ENCODE measurements at places on chromosomes 13 and 19.

GRCh38 chr19:47901370-47901769 is 15.3 kb upstream of the SULT2A1 start:
- no peak for DNase-seq

DNA sequence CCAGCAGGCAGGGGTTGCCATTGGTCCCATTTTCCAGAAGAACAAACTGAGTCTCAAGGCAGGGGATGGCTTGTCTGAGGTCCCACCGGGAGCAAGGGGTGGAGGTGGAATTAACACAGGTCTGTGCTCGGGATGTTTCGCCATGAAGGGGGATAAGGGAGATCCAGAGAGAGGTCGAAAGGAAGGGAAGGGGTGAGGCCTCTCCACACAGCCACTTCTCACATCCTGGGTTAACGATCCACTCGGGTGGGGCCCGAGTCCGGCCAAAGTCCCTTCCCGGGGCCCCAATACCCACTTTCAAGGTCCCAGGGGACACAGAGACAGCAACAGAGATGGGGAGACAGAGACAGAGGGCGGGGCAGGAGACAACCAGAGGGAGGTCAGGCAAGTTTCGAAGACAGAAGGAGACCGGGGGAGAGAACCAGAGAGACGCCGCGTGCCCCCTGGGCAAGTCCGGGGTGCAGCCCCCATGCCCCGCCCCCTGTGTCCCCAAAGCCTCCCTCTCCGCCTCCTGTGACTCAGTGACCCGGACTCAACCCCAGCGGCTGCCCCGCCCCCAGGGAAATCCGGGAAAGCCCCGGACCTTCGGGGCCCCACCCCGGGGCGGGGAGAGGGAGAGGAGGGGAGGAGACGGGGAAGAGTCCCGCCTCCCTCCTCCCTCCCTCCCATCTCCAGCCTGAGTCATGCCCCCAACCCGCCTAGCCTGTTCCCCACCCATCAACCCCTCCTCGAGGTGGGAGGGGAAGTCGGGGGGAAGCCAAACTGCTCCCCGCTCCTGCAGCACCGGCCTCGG is 1.4 kb upstream of the BCL3 start:
- DNase-seq: peak; percentile 92

DNA sequence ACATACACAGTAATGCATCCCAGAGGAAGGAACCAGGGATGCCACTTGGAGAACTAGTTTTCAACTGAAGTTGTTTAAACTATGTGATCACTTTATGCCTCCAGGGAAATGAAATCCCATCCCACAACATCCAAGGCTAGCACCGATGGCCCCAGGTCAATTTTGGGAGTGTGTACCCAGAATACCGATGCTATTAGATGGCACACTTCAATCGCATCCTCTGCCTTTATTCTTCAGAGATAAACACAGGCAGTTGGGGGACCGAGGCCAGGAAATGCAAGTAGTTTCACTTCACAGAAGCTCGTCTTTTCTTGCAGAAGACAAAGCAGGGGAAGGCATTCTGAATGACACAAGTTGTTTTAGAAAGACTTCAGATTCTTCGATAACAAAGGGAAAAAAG is 13.8 kb downstream of the STK24 start:
- no peak for DNase-seq

DNA sequence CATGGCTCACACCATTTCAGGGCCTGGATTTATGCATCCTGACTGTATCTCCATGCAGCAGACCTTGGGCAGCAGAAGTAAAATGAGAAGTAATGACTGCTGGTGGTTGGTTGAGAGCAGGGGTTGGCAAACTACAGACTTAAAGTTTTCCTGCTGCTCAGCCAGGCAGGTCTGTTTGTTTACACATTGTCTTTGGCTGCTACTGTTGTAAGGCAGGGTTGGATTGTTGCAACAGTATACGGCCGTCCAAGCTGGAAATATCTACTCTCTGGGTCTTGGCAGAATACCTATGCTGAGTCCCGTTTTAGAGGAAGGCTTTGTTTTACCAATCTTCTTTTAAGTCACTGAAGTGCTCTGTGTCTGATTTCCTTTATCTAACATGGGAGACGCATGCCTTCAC is 13.5 kb downstream of the SNRNP70 start:
- no peak for DNase-seq

DNA sequence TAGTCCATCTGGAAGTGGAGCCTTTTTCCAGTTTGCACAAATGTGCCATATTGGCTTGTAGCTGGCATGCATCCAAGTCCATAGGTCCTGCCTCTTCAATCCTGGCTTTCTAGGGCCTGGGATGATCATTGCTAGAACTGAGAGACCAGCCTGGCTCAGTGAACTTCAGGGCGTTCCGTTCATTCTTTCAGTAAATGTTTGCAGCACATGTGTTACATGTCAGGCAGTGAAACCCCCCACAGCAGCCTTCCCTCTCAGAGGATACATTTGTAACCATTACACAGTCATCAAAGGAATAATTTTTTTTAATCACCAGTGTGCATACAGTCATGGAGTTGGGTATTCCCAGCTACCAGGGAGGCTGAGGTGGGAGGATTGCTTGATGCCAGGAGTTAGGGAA is 9.7 kb downstream of the FUT2 start:
- DNase-seq: no peak

DNA sequence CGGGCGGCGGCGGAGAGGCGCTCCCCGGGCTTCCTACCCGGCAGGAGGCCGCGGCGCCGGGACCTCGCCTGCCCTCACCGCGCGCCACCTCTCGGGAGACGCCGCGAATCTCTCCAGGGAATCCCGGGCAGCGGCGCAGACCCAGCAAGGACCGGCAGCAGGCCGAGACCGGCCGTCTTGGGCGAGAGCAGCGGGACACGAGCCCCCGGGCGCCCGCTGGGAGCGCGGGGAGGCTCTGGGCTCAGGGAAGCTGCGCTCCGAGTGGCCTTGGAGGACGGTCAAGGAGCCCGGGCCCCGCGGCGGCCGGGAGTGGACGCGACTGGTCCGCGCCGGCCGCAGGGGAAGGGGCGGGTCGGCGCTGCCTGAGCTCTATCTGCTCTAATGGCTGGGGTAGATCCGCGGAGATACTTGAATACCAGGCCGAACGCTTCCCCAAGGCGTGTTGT is 14.7 kb downstream of the CDX2 start:
- DNase-seq: no peak

DNA sequence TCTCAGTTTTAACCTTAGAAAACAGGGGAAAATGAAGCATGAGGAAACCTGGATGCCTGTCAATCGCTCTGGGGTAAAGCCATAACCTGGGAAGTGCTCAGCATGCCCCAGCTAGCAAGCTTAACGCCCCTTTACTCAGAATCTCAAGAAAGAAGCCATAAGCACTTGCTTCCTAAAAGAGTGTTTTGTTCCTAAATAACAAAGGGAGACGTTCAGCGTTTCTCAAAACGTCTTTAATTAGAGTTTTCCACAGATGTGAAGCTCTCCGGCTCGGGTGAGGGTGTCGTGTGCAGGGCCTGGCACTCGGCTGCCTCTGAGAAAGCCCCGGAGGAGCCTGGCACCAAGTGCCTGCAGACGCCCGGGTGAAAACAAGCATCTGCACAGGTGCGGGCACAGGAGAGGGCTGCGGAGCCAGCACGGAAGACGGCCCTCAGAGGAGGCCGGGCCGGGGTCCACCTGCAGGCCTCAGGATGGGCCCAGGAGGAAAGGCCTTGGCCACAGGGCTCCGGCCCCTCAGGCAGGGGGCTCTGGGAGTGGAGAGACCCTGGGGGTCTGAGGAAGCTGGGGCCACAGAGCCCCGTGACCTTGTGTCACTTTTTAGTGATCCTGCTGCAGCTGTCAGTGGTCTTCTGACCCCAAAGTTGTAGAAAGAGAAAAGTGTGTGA is 6.2 kb downstream of the GAS6 start:
- no peak for DNase-seq

GRCh38 chr13:85806553-85807175 is 7.4 kb upstream of the SLITRK6 start:
- no peak for DNase-seq

GRCh38 chr13:43877766-43878165 is 1.8 kb downstream of the CCDC122 start:
- DNase-seq: no peak

DNA sequence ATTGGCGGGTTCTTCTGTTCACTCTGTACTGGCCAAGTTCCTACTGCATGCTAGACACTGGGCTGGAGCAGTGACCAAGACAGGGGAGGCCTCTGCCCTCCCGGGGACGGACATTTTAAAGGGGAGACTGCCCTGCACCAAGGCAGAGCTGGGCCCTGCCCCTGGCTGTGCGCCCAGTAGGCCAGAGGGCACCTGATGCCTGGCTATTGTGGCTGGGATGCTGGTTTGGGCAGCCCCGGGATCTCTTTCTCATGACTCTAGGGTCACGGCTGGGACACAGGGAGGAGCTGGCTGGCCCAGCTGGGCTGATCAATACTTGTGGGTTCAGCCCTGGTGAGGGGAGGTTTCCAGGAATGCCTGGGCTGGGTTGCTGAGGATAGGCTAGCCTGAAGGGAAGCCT is 17.7 kb downstream of the LIPE start:
- no peak for DNase-seq

- DNase-seq: no peak
Measured at GRCh38 chr13:67515895-67516294, 285.8 kb upstream of the PCDH9 start.

DNA sequence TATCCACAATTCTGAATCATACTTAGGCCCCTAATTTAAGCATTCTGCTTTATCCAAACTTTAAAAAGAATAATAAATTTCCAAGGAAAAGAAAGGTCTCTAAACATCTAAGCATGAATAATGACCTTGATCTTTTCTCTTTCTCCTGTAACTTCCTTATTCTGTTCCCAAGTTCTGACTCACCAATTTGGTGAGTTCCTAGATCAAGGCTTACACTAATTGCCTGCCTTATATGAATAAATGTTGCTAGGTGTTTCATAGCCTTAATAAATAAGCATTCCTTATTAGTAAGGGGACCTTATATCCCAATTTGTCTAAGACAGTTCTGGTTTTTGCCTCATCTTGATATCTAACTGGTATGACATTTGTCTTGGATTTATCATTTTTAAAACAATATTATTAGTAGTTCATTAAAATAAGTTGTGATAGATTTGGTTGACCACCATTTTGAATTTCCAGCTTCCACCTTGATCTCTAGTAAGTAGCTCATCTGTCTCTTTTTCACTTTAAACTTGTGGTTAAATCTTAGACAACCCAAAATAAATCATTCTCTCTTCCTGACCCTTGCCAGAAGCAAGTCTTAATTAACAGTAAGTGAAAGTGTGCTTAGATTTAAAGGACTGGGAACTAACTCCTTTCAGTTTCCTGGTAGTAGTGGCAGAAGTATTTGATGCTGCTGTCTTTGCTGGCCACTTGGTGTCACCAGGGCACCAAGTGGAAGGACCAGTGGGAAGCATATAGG is 121.2 kb upstream of the MLNR start:
- no peak for DNase-seq

DNA sequence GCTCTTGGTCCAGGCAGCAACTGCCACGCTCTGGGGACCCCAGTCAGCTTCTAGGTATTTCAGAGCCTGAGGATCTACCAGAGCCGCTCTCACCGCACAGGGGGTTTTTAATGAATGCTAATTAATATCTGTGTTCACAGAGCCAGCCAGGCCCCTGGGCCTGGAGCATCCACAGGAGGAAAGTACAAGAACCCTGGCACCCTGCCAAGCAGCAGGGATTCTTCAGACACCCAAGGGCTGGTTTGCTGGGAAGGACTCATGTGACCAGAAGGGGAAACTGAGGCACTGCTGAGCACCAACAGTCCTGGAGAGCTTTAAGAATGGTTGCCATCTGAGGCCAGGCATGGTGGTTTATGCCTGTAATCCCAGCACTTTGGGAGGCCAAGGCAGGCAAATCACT is 38.0 kb upstream of the ADGRE5 start:
- peak; percentile 53 for DNase-seq

DNA sequence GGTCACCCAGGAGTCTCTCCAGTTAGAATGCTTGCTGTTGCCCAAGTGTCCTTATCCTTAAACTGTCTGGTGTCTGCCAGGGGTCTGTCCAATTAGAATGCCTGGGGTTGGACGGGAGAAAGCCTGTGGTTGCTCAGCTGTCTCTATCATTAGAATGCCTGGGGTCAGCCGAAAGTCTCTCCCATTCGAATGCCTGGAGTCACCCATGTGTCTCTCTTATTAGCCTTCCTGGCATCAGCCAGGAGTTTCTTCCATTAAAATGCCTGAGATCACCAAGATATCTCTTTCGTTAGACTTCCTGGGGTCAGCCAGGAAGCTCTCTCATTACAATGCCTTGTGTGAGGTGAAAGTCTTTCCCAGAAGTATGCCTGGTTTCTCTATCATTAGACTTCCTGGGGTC is 1521.0 kb downstream of the UQCRFS1 start:
- no peak for DNase-seq

DNA sequence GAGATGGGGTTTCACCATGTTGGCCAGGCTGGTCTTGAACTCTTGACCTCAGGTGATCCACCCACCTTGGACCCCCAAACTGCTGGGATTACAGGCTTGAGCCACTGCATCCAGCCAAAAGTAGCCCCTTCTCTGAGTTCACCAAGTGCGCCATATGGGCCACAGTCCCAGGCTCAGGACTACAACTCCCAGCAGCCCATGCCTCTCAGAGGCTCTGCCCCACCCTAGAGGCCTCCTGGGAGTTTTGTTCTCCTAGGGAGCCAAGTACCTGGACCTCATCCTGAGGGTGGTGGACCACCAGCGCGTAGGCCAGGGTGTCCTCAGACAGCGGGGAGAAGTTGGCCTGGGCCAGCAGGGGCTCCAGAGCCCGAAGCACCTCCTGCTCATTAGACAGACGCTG is 18.8 kb downstream of the TMEM143 start:
- DNase-seq: no peak

GRCh38 chr19:55165952-55166529 is 372 bp downstream of the DNAAF3 start:
- peak; percentile 84 for DNase-seq

DNA sequence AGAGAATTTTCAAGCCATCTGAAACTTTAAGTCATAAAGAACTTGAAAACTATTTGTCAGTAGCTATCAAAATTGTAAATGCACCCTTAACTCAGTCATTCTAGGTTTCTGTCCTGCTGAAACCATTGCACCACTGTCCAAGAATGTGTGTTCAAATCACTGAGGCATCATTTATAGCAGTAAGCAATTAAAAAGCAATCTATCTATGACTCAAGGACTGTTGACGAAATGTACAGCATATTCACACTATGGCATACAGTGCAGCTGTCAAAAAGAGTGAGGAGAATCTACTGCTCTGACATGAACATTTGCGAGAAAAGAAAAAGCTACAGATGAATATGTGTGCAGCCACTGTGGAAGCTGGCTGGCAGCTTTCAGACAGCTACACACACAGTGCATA is 71.2 kb downstream of the ING1 start:
- DNase-seq: no peak

GRCh38 chr13:62512194-62513141 is 1096.8 kb upstream of the PCDH20 start:
- peak; percentile 67 for DNase-seq

- no peak for DNase-seq
Measured at GRCh38 chr19:23222998-23223652, 27.1 kb downstream of the ZNF724 start.

DNA sequence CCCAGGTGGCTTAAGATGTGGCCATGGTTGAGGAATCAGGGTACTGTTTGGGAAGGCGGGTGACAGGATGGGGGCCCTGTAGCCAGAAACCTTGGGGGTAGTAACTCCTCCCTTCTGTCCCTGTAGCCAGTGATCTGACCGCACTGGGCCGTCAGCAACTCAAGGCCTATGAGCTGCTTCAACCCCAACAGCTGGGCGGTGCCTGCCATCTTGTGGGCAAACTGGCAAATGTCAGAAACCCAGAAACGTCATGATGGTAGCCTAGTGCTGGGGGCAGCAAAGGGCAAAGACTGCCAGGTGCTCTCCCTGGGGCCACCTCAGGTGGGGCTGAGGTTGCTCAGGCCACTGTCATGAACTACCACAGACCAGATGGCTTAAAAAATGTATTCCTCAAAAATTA is 3.5 kb downstream of the COPE start:
- peak; percentile 78 for DNase-seq

GRCh38 chr13:90365130-90365529 is 982.4 kb upstream of the MIR17HG start:
- DNase-seq: no peak

All from BE2C (cell line).